ENCODE measurements at places on chromosomes 3 and 15. TPM values are rescaled to one million over a fixed set of nuclear protein-coding genes. Genes with fewer than 3 reads are reported as not detected.

GRCh38 chr15:67936258-67936657, 96.4 kb upstream of the RNU6-1 start:
- DNase-seq, result no peak

- DNase-seq, result no peak
Observed at GRCh38 chr3:153339065-153339464, 177.0 kb downstream of the RAP2B start.

DNA sequence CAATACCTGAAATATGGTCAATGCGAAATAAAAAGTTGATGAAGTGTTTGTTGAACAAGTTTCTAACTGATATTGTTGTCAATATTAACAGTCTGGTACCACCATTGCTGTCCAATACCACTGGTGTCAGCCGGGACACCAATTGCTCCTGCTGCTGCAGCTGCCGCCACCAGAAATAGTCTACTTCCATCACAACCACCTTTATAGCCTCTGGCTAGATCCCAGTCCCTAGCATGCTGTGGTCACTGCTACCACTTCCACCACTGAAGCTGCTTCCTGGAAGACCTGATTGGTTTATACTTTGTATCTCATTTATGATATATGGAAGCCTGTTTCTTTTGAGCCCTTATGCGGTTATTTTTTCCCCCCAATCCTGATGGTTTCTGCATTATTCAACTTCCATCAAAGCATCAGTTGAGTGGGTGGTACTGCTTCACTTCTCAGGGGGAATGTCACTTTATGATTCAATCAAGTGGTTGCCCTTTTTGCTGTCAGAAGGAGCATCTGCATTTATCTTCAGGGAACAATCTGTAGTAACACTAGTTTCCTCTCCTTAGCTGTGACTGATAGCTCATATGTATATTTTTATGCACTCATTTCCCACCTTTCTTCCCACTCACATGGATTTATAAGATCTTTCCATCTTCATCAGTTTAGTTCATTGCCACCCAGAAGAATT, 11.7 kb downstream of the LNP1 start:
- DNase-seq, result no peak

DNA sequence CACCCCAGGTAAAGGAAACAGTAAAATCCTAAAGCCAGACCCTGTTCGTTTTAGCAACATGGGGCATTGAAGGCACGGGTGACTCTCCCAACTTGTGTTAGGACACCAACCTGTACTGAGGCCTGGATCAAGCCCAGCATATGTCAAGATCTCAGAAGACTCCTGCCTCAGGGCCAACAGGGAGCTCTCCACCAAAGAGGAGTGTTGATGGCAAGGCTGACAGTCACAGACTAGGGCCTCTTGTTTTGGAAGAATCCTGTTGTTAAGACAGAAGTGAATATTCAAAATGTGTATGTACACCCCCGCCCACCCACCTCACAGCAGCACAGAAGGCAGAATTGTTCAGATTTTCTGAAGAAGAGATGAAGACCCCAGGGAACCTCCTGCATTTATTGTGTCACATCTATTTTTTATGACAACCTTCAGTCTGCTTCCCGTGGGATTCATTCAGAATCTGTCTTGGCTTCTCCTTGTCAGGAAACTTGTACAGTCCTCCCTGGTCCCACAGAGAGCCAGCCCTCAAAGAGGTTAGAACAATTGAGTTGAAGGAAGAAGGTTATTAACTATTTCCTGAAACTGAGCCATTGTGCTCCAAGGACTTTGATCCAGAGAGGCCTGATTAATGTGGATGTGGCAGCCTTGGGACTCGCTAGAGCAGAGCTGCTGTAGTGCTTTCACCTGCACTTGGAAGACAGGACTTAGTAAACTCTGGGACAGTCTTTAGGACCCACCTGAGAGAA, 61.7 kb upstream of the PLXNA1 start:
- no peak for DNase-seq

DNA sequence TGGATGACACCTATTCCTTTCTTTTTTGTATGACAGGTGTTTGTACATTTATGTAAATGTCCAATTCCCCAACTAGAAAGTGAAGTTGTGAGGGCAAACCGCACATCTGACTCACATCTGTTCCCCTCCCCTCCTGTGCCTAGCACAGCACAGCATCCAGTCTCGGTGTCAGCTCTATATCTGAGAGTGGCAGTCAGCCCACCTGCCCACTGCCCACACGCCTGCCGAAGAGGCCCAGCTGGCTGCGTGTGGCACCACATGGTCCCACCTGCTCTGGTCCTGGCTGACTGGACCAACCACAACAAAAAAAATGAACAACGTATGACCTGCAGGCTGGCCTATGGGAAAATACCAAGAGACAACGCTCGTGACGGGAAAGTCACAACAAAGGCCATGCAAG, 62.8 kb downstream of the XXYLT1 start:
- no peak for DNase-seq

DNA sequence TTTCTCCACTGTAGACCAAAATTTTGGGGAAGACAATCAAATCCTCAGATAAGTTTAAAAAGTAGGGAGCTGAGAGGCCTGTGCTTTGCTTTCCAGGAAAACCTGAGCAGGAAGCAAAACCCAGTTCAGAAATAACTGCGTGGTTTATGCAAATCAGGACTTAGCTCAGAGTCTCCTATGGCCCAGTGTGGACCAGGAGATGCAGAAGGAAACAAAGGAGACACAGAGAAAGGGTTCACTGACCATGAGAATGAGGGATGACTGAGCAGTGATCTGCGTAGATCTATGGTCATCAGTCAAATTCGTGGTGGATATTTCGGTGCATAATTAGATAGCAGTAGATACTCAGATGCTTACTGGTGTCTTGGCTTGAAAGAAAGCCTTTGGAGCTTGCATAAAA, 196.6 kb downstream of the TPRG1 start:
- no peak for DNase-seq

- DNase-seq, result no peak
Observed at GRCh38 chr3:52196977-52197376, 983 bp upstream of the ALAS1 start.

GRCh38 chr3:188680189-188680588, 491.6 kb upstream of the TPRG1 start:
- DNase-seq, result no peak

DNA sequence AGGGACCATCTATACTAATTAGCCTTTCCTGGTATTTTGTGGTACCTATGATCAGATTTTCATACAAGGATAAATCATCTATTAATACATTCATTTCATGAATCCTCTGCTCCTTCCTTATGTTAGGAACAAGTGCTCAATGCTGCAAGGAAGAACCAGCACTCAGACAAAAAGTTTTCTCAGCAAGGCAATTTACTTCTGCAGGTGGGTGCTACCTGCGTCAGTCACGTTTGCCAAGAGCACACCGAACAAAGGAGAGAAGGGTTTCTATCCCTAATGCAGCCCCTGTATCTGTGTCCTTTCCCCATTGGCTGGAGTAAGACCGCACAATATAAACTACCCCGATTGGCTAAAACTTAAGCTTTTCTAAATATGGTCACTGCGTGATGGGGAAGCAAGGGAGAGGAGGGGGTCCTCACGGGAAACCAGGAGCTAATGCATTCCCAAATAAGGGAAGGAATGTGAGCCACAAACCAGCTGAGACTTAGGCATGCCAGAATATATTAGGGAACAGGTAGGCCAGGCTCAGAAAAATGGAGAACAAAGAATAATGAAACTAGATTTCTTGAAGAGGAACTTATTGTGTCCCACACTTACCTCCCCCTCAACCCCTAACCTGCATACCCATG, 76.5 kb downstream of the AQR start:
- no peak for DNase-seq

ZCWPW2 gene
- polyA plus RNA-seq, result 1.7 TPM

Measured in forelimb muscle (tissue), 1 donor.